ENCODE measurements at places on chromosomes 3 and 15.

GRCh38 chr15:33292717-33293307 lies 18.0 kb upstream of the RYR3 start:
- no peak for DNase-seq

- DNase-seq = no peak
Observed at GRCh38 chr15:56775641-56776040, 42.3 kb upstream of the ZNF280D start.

DNA sequence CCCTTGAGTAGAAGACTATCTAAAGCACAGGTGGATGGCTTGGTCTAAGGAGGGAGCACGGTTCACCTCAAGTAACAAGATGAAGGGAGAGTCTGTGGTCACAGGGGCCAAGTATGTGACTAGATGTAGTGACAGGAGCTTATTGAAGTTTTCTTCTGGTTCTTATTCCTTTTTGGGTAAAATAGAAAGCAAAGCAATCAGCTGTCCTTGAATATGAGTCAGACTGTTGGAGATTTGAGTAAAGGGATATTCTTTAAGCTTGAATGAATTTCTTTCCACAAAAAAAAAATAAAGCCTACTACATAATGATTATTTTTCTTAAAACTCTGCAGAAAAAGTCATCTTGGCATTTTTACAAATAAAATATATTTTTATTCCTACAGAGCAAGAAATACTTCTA lies 1.5 kb upstream of the CNTN6 start:
- no peak for DNase-seq

DNA sequence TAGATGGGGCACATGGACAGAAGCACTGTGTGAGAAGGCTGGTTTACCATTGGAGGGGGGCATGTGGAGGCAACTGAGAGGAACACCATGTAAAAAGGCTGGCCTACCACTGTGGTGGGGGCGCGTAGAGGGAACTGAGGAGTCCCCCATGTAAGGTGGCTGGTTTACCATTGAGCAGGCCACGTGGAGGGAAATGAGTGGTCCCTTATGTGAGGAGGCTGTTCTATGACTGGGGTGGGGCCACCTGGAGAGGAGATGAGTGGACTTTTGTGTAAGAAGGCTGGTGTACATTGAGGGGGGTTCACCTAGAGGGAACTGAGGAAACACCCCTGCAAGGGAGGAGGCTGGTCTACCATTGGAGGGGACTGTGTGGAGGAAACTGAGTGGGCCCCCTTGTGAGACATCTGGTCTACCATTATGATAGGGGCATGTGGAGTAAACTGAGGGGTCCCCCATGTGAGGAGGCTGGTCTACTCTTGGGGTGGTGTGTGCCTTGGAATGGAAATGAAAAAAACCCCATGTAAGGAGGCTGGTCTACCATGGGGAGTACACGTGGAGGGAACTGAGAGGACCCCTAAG lies 156.9 kb downstream of the FBLN2 start:
- DNase-seq = no peak

DNA sequence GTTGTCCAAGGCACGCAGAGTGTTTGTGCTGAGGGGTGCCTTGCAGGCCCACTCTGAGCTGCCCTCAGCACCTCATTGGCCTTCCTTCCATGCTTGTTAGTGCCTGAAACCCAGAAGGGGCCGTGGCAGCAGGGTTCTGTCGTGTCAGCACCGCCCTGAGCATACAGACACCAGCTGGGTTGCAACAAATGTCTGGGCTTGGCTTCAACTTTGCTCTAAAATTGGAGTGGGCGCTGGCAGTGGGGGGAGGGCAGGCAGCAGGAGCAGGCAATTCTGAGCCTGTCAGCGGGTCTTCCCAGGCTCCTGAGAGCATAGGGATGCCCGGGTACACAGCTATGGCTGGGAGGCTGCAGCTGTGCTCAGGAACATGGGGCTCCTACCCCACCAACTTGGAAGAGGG lies 464.3 kb downstream of the EPHA3 start:
- DNase-seq = no peak

DNA sequence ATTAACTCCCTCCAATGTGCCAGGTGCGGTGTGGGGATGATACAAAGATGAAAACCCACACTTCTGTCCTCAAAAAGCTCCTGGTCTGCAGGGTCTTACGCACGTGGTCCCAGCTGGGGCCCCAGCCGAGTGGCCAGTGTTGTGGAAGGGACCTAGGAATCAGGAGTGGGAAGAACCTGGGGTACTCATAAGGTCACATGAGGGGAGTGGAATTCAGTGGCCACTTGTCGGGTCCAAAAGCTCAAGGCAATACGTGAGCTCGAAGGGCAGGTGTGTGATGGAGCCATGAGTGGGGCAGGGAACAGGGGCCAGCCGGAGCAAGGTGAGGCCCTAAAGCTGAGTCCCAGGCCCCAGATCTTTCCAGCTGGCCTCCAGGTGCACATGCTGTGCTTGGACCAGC lies 260.0 kb upstream of the LYSMD4 start:
- DNase-seq = no peak
